ENCODE measurements at places on chromosomes 5 and 9.

DNA sequence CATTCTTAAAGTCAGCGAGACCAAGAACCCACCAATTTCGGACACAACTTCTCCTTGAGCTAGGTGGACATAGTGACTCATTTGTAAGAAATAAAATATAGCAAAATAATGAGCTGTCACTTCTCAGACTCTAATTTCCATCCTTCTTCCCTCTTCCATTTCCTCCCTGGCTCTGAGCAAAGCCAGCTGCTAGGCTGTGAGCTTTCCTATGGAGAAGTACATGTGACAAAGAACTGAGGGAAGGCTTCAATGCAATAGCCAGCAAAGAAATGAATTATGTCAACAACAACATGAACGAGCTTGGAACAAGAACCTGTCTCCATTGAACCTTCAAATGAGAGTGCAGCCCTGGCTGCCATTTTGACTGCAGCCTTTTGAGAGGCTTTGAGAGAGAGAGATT, 25.9 kb upstream of the SELENOP start:
- DNase-seq, result no peak

DNA sequence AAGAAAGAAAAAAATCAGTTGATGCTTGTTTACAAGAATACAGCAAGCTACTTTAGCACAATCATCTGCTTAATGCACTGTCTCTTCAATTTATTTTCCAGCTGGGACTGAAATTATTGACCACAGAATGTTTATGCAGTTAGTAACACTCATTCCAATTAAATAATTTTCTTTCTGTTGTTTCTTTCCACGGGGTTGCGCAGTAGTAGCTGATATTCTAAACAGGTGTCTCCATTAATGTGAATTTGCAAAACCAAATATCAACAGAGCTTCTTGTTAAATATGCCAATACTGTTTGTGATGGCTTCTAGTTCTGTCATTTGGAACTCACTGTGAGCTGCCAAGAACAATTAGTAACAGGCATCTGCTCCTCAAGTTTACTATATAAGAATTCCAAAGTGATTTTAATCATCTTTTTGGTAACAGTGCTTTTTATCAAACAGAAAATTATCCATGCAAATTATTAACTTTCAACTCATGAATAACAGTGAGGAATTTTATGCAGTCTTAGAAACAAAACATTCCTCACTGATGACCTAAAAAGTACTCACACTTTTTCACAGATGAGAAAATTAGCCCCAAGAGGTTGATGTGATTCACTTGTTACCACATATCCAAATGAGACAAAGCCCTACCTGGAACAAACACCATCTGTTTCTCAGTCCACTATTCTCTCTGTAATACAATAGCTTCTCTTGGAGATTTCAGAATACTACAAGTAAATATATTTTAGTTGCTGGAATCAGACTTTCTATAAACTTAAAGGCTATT, 567.6 kb upstream of the RGMB start:
- DNase-seq, result no peak

DNA sequence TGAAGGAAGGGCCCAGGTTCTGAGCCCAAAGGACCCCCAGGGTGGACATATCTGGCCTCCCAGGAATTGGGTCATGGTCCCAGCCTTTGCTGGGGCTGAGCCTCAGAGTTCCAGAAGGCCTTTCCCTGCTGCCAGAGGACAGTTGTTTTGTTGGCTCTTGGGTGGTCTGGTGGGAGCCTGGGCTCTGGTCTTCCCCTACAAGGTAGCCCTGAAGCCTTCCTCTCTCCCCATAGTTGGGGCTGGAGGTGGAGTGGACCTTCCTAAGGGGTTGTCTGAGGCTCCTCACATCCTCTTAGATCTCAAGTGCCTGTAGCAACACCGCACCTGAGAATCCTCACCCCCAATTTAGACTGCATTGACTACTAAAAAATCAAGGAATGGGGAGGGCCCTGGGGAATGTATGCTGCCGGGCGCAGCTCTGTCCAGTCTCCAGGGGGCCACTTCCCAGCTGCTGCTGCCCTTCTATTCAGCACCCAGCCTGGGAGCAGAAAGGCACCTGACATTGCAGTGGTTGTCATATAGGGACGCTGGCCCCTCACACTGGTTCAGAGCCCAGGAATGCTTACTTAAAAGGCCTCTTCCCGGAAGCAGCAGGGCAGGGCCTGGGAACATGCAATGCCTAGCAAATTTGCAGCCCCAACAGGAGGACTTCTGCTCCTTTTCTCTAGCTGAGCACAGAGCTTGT, 66.4 kb downstream of the IL31RA start:
- no peak for DNase-seq

DNA sequence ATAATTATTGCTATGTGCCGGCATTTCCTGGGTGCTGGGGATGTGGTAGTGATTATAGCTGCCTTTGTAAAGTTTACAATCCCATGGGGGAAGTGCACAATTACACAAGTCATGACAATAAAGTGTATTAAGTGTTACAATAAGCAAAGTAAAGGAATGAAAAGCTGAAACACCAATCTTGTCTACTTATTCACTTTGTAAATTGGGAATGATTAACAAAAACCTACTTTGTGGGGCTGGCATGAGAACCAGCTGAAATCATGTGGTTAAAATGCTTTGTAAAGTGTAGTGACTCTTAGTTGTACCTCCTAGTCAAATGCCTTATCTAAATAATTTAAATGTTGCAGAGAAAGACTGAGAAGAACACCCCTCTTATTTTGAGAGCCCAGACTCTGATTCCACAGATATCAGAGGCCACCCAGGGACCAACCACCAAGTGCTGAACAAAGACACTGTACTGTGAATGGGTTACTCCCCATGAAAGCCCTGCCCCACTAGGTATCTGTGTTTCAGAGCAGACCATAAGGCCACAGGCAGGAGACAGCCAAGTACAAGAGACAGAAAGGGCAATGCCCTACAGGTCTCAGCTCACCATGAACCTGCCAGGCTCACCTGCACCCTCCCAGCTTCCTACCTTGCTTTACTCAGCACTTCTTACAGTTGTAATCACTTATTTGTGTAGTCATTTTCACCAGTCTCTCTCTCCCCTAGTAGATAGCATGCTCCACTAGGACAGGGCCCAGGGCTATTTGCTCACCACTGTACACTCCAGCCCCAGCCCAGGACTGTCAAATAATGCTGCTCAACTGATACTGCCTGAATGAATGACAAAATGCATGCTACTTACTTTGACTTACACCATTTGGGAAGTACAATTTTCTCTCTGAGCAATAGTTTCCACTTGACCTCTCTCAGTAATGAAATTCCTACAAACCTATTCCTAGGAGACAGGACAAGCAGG, 101.6 kb upstream of the APC start:
- DNase-seq, result no peak

DNA sequence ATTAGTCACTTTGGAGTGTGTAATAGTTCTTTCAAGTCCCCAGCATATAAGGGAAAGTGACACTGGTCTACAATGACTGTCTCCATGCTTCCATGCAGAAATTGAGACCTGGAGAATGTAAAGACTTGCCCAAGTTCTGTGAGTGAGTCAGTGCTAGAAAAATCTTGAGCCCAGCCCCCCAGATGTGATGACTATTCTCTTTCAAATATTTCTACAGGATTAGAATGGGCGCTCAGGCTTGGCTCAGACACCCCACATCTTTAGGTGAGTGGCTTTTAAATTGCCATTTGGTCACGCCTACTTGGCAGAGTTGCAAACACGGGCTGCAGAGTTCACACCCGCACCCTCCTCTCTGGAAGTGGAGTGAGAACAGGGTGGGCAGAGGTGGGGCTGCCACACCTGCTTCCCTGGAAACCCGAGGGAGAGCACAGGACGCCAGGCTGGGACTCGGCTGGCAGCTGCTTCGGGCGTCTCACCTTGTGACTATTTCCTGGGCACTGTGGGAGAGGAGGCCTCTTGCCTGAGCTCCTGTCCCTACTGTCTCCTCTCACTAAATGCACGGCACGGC, 37.6 kb downstream of the ROPN1L start:
- no peak for DNase-seq

DNA sequence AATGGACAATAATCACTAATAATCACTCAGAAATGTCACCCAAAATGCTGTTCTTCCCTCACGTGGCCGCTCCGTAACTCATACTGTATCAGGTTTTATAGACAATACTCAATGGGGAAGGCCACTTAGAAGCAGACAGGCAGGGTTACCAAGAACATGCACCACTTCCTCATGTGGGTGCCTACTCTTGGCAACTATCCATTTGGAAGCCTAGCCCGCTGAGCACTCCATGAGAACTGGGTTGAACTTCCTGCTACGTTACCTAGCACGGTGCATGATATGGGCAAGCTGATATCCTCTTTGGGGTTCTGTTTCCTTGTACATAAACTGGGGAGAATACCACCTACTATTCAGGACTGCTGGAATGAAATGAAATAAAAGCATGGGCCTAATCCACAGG, 14.3 kb downstream of the DAP start:
- no peak for DNase-seq
